Calu3 (cell line): ENCODE measurements at places on chromosomes 7 and 10. TPM values are rescaled to one million over a fixed set of nuclear protein-coding genes. Genes with fewer than 3 reads are reported as not detected.

GRCh38 chr10:44921506-44921905, 10.4 kb downstream of the TMEM72 start:
- no peak for DNase-seq

- no peak for DNase-seq
Observed at GRCh38 chr10:45419676-45420025, 45.6 kb downstream of the ALOX5 start.

DNA sequence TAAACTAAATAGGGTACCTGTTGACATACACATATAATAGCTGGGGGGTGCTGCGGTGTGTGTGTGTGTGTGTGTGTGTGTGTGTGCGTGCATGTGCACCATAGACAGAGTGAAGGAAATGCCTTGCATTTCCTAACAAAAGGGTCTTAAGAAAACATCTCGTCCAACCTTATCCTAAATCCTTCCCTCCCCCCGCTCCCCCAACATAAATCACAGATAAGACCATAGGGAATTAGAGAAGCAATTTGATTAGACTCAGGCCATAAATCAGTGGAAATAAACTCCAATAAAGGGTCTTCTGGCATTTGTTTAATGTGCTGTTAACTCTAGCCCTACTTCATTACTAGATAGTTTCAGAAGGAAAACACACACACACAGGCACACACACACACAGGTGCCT, 148.5 kb downstream of the PPP1R17 start:
- DNase-seq = no peak

- no peak for DNase-seq
Observed at GRCh38 chr10:31001740-31002139, 29.9 kb downstream of the ZNF438 start.

DNA sequence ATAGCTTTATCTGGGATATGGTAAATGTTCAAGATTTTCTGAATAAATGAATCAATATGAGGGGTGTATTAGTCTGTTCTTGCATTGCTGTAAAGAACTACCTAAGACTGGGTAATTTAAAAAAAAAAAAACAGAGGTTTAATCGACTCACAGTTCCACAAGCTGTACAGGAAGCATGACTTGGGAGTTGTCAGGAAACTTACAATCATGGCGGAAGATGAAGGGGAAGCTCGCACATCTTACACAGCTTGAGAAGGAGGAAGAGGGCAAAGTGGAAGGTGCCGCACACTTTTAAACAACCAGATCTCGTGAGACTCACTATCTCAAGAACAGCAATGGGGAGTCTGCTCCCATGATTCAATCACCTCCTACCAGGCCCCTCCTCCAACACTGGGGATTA, 32.5 kb upstream of the OTUD1 start:
- DNase-seq = no peak

GRCh38 chr7:157898261-157898660, 561.5 kb downstream of the DNAJB6 start:
- no peak for DNase-seq

The MRC1 gene
- total RNA-seq = 0.09 TPM in 1 of 2 replicates, not detected in the other

The STEAP4 gene
- 7.4 and 11.3 TPM in 2 replicates for total RNA-seq

The OR2A12 gene
- total RNA-seq = not detected in 2 replicates

The ACSL5 gene
- total RNA-seq = 35.3 and 59.2 TPM in 2 replicates

The CPA2 gene
- total RNA-seq = not detected in 2 replicates
